Chondrocyte (in vitro differentiated cells): ENCODE measurements at places on chromosomes 13 and 19. TPM values are rescaled to one million over a fixed set of nuclear protein-coding genes. Genes with fewer than 3 reads are reported as not detected.

DNA sequence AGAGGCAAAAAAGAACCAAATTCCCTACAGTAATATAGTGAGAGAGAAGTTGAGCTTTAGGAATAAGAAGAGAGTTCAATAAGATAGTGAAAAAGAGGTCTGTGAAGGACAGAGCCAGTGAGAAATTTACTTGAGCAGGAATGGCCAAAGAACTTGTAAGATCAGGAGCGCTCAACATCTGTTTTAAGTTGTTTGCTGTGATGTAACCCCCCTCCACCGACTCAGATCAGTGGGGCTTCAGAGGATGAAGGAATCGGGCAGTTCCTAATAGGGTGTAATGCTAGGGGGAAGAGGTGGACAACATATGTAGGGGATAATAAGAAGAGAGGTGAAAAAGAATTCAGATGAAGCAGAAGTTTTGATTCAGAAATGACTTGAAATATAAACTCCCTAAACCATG lies 85.3 kb upstream of the FNDC3A start:
- no peak for DNase-seq

- DNase-seq, result no peak
Measured at GRCh38 chr19:51699170-51699569, 6.0 kb downstream of the SPACA6 start.

DNA sequence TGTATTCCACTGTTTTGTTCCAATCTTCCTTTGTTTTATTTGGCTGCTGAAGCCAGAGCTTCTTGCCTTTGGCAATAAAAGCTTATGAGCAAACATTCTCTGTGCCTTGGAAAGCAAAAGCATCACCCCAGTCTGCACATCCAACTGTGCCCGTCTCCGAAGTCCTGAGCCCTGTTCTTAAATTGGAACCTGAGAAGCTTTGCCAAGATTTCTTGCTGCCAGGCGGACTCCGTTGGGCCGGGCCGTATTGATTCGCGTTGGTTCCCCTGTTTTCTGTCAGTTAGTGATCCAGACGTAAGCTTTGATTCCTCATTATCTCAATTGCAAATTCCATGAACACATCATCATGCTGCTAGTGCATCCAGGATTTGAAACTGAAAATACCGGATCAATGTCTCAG lies 793.0 kb downstream of the OLFM4 start:
- DNase-seq, result no peak

DNA sequence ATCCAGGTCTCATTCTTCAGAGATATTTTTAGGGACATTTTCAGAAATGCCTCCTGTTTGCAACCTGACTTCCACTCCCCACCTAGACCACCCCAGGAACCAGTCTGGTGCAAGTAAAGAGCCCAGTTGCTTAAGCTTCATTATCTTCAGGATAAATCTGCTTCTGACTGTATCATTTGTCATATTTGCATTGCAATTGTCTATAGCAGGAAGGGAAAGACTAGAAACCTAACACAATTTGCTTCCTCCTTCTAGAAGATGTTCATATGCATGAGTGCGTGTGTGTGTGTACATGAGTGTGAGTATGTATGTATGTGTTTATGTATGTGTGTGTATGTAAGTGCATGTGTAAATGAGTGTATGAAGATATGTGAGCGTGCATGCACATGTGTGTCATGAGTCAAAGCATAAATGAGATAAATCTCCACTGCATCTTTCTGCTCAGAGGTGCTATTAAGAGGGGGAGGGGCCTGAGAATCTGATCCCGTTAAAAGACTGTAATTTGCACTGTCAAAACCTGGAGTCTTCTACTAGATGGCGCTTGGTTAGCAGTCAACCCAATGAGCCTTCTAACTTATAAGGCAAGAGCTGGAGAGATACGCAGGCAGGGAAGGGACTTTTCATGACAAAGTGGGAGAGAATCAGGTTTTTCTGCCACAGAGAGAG lies 178.8 kb upstream of the KL start:
- no peak for DNase-seq

DNA sequence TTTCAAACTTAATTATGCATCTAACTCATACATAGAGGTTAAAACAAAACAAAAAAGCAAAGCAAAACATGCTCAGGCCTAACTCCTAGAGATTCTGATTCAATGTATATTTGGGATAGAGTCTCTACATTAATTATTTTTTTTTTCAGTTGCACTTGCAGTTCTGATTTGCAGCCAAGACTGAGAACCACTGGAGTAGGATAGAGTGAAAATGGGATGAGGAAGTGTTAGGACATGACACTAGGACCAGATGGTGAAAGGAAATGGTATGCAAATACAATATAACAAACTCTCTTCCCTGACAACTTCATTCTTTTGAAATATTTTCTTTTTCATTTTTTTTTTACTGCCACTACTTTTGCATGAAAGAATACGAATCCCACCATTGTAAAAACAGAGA lies 1.8 kb downstream of the CCDC122 start:
- DNase-seq, result no peak

DNA sequence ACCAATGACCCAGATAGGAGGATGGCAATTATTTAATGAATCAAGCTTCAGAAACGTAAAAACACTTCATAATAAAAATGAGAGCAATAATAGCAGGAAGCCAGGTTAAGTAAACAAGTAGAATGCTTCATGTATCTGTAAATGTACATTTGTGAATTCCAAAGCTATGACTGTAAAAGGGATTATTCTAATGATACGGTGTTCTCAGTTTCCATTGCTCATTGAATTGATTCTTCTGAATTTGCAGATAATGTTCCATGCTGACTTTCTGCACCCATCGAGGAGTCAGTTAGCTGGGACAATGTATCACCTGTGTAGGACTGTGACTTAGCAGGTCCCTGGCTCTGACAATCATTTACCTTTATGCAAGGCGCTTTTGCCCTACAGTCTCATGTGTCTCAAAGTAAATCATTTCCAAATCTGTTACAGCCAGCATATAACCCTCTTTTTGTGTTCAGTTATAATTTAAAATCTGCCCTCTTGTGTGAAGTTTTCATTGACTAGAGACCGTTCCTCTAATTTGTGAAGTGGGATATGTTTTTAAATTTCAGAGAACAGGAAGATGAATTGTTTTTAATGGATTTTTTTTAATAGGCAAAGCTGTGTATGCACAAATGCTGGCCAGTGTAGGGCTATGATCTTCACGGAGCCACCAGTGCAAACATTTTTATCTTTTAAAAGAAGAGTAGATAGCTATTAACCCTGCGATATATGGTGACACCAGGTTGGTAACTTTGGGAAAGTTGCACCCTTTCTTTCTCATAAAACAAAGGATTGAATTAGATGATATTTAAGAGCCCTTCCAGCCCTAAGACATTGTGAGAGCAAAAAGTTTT lies 267.1 kb downstream of the KLF5 start:
- DNase-seq, result no peak

GRCh38 chr13:112245179-112245724 lies 130.9 kb upstream of the SPACA7 start:
- DNase-seq, result no peak

DNA sequence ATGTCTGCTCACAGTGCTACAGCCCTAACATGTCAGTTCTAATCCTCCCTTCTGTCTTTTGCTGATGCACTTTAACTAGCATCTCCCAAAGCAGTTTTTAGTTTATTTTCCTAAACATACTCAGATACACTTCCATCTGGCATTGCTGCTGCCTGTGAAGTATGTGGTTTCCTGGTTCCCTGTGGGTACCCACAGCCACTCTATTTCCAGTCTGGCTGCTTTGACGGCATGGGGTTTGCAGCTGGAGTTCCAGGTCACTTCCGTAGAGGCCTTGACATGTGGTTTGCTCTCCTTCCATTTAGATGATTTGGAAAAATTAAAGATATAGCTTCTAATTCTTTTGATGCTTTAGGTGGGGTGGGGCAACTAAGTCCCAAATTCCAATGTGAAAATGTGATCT lies 375.5 kb downstream of the PCDH20 start:
- no peak for DNase-seq

The ZNF430 gene
- total RNA-seq, result 6.7 to 14.2 TPM (median 8.5 TPM) in 3 replicates

The LILRB1 gene
- total RNA-seq, result not detected in 3 replicates

The ZNF431 gene
- 7.9 to 12.3 TPM (median 8.6 TPM) in 3 replicates for total RNA-seq

The PRR12 gene
- total RNA-seq, result 23.8 to 33.9 TPM (median 28.1 TPM) in 3 replicates

The GARIN5A gene
- 1.7 to 2.1 TPM (median 1.9 TPM) in 3 replicates for total RNA-seq
